ENCODE measurements at places on chromosomes 13 and 19.

GRCh38 chr19:38734426-38735256, 9.6 kb downstream of the CAPN12 start:
- no peak for DNase-seq

DNA sequence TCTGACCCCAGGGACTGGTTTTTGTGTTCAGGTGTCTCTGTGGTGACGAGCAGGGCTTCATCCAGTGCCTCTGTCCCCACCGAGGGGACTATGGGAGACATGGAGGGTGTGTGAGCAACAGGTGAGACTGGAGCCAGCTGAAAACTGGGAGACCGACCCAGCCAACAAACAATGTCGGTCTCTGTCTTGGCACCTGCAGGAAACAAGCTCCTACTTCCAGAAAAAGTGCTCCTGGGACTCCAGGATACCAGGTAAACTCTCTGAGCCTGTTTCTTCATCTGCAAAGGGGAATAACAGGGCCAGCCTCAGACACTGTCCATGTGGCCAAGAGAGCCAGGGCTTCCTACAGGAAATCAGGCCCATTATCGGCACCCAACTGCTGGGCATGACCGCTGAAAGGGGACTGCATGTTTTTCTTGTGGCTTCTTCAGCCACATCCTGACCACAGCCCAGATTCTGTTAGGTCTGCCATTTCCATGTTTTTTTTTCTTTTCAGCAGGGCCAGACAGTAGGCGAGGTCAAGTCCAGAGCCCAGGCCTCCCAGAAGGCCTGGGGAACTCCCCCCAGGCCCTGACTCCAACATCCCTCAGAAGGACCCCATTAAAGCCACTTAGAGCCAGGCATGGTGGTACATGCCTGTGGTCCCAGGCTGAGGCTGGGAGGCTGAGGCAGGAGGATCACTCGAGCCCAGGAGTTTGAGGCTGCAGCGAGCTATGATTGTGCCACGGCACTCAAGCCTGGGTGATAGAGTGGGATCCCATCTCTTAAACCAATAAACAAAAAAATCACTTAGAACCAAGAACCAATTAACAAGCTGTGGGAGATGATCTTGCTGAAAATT, 836 bp upstream of the BST2 start:
- DNase-seq, result no peak

GRCh38 chr19:30669329-30670010, 297.3 kb downstream of the ZNF536 start:
- peak; percentile 20 for DNase-seq

- DNase-seq, result peak; percentile 85
Observed at GRCh38 chr19:52095172-52096014, at the start of gene ZNF841. Gene ZNF841, minus strand, starts transcription at chr19:52095765. Its CDS starts 10,964 bp downstream, at chr19:52084801.

- no peak for DNase-seq
Observed at GRCh38 chr19:48813123-48813913, 2.5 kb upstream of the BCAT2 start.

DNA sequence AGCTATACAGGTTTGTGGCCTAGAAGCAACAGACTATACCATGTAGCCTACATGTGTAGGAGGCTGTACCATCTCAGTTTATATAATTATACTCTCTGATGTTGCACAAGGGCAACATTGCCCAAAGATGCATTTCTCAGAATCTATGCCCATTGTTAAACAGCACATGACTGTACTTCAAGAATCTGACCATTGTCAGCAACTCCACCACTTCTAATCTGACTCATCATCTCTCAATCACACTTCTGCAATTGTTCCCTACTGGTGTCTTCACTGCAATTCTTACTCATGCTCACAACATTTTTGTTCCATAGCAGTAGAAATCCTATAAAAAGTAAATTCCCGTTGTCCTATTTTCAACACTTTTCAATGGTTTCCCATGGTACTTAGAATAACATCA, 63.9 kb upstream of the ATXN8OS start:
- no peak for DNase-seq

- DNase-seq, result no peak
Observed at GRCh38 chr13:36571444-36571843, 102.4 kb upstream of the SERTM1 start.

DNA sequence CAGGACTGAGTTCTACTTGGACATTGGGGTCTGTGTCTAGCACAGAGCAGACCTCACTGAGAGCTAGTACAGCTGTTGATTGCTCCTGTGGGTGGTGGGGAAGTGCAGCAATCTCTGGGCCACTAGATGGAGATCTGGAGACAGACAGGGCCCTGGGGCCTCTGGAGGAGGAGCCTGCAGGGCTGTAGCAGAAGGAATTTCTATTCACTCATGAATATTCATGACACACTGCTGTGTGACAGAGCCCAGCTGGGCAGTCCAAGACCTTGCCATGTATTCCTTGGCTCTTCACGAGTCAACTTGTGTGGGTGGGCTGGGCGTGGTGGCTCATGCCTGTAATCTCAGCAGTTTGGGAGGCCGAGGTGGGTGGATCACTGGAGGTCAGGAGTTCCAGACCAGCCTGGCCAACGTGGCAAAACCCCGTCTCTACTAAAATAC, 37.5 kb downstream of the SUGP2 start:
- DNase-seq, result no peak

DNA sequence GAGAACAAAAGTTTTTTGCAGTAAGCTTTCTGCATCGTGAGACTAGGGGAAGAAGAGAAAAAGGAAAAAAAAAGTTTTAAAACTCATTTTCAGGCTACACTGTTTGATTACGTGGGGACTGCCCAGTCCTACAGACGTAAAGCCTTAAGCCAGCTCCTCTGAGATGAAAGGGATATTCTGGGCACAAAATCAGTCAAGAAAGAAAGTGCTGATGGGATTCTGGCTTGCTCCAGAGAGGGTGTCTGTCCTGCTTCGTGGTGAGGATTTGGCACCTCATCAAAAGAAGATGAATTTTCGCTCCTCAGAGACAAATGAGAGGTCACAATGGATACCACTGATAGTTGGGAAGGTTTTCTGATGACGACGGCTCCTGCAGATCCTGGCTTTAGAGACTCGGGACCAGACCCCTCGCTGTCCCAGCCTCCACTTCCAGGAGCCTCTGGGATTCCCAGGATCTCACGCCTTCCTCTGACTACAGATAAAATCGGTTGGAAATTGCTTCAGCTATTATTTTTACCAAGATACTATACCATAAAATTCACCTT, 9.7 kb downstream of the TEX29 start:
- no peak for DNase-seq

DNA sequence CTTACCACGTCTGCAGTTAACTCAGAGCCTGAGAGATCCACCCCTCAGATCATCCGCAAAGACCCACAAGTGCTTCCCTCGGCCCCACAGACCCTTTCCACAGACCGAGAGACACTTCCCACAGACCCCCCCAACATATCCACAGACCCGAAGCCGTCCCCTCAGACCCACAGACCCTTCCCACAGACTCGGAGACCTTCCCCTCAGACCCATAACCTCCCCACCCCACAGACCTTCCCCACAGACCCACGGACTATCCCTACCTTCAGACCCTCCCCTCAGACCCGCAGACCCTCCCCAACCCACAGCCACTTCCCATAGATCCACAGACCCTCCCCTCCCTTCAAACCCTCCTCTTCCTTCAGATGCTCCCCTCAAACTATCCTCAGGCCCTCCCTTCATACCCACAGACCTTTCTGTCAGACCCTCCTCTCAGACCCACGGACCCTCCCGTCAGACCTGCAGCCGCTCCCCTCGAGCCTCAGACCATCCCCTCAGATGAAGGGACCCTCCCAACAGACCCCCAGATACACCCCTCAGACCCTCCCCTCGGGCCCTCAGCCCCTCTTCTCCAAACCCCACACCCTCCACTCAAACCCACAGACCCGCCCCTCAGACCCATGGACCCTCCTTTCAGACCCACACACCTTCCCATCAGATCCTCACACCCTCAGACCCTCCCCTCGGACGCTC, 20.1 kb upstream of the TFDP1 start:
- no peak for DNase-seq

DNA sequence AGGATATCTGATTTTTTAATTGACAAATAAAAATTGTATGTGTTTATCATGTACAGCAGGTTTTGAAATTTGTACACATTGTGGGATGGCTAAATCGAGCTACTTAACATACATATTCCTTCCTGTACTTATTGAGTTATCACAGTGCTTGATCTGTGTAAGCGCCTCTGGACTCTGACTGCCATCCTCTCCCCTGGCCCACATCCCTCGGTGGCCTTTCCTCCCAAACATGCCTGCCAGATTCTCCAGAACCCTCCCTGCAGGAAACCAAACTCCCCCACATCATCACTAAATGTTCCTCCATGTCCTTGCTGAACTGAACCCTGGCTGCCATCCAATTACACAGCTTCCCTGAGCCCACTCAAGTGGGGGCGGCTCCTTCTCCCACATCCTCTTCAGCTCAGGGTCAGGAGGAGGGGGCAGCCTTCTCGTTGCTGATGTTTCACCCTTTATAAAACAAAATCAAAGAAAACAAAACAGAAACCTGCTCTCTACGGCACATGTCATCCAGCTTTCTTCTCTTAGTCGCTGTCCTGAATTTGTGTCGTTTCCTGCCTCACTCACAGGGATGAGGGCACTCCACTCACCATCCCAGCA, 97.1 kb upstream of the SPATA13 start:
- peak; percentile 11 for DNase-seq

DNA sequence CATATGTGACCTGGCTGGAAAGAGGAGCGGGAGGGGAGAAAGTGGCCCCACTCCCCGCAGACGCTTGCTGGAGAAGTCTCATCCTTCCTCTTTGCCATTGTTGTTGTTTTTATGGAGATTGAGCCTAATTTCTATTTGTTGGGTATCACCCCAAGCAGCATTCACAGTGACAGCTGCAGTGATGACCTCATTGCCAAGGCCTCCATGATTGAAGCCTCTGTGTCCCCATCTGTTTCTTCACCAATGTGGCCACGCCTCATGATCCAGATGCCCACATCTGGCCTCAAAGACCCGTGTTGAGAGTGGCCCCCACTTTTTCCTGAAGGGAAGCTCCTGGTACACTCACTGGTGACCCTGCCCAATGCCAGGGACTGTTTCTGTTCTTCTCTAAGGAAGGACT, 154.2 kb downstream of the SLC7A1 start:
- no peak for DNase-seq

- no peak for DNase-seq
Observed at GRCh38 chr13:22665506-22665905, 515.3 kb upstream of the SGCG start.

GRCh38 chr19:1990230-1991017, 25.1 kb downstream of the BTBD2 start:
- no peak for DNase-seq

DNA sequence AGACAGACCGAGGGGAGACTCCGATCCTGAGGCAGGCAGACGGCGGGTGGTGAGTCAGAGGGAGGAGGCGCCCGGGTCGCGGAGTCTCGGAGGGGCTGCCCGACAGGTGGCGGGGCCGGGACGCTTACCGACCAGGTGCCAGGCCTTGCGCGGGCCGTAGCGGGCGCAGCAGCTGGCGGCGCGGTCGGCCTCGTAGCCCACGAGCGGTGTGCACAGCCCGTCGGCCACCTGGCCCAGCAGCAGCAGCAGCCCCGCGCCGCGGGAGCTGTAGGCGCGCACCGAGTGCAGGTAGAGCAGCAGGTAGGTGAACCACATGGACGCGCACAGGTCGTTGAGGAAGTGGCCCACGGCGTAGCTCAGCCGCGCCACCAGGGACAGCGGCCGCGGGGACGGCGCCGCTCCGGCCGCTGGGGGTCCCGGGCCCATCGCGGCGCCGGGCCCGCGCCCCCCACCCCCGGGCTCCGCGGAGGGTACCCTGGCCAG, 367 bp downstream of the MFSD12 start:
- DNase-seq, result peak; percentile 77

DNA sequence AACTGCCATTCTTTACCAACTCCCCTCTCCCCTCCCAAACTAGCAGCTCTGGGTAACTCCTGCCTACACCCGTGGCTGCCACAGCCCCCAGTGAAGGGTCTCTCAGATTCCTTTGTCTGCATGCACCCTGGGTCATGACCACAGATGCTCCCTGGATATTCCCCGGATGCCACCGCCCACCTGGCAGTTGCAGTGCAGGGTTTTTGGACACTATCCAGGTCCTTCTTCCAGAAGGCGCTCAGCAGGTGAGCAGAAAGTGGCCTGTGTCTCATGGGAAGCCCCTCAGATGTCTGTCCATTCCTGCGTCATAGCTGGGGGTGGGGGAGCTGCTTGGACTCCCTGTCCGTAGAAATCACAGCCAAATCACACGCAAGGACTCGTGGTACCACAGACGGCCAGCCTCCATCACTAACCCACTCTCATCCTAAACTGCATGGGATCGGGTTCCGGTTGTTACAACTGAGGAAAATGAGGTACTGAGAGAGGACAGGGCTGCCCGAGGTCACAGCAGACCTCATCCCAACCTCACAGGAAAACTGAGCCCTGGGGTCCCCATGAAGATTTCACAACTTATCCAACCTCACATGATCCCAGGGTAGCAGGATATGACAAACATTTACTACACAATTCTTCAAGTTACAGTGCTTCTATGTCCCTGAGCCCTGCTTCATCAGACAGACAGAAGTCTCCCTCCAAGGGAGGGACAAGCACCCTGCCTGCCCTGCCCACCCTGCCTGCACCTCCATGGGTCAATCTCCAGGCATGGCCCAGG, 38.6 kb downstream of the ELL start:
- no peak for DNase-seq

GRCh38 chr19:588741-589692, 664 bp upstream of the HCN2 start:
- DNase-seq, result no peak

- DNase-seq, result no peak
Observed at GRCh38 chr13:26528527-26528926, 29.0 kb upstream of the WASF3 start.

DNA sequence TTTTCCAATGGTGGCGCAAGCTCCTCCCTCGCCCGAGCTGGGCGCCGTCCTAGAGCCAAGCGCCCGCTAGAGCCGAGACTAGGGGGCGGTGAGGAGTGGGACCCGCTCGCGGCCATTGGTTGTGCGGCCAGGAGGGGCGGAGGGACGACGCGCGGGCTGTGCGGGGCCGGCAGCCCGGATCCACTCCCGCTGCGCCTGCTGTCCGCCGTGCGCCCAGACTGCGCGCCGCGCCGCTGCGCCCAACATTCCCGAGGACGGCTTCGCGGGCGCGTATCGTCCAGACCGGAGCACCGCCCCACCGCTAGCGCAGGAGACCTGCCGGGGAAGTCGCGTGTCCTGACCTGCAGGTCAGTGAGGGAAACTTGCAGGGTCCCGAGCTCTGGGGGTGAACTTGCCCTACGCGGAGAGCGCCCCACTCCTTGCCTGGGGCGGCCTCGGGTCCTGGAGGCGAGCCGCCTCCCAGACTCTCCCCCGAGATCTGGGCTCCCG, at the start of gene SERTM1:
Gene SERTM1, plus strand, starts transcription at position 183 of the 489 bp plus-strand sequence. CDS start 21,059 bp downstream, outside the sequence.
- DNase-seq, result no peak

DNA sequence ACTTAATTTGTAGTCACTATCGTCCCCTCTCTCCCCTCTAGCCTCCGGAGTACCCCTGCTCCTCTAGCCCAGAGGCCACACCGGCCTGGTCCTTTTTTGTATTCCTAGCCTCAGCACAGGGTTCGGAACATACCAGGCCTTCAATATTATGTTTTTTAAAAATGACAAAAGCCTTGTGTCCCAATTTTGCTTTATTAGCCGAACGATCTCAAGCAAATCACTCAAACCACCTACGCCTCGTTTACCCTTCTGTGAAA, 463 bp upstream of the POMP start:
- DNase-seq, result peak; percentile 3

DNA sequence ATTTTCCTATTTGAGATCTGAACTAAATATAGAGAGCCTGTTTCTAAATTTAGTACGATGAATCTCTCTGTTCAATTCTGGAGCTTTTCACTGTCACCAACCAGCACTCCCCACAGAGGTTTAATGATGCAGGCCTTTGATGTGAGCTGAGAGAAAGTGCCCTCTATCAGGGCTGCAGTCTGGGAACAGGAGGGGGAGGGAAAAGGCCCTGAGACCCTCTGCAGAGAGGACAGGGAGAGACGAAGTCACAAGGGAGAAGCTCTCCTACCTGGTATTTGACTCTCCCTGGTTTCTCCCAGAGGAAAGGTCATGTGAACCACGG, 206.8 kb upstream of the SOX1 start:
- DNase-seq, result no peak
